ENCODE measurements at places on chromosomes 7 and 10. TPM values are rescaled to one million over a fixed set of nuclear protein-coding genes. Genes with fewer than 3 reads are reported as not detected.

DNA sequence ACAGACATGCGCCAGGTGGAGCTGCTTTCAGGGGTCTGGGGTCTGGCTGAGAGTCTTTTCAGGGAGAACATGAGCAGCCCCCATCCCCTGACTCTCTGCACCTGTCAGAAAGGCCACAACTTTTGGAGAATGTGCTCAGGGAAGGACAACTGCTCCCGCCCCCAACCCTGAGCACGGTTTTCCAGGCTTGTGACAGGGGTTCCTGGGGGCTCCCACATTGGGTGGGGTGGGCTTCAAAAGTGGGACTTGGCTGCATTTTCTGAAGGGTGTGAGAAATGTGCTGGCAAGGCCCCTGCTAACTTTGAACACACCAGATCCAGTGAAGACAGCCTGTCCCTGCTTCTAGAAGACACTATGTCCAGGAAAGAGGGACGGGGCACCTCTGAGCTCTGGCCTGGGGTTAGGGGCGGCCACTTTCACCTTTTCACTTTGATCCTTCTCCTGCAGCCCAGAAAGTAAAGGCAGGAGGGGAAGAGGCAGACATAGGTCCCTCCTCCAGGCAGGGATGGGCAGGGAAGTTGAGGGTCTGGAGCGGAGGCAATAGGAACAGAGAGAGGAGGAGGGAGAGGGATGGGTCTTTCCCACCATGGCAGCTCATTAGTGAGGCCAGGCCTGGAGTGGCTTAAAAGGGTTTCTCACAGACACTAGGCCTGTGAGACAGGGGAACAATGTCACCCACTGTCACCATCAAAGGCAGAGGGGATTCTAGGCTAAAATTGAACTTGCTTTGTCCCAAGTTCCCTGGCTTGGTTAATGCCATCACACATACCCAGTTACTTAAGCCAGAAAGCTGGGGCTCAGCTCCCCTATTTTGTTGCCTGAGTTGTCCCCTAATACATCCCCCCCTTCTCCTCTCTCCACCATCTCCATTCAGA lies 1.5 kb downstream of the KCP start:
- H3K27ac ChIP-seq: no peak overlapping the region
- H3K4me1 ChIP-seq: no peaks in the 10 kb centered on the region
- DNase-seq: no peak
- H3K4me3 ChIP-seq: no peak overlapping the region
- H3K27me3 ChIP-seq: no peaks in the 10 kb centered on the region

DNA sequence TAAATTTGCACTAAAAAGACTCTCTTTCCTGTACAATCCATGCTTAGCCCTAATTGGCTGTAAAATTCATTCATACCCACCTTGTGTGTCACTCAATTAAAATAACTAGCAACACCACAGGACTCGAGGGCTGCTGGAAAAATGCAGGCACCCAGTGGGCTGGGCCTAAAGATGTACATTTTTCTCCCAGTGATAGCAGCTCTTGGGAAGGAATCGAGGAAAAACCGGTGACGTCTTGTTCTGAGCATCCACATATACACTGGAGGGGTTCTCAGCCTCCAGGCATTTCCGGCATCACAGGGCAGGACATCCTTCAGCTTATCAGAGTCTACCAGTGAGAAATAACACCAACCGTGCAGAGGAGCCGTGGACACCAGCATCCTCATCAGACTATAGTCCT lies 85.8 kb upstream of the PITRM1 start:
- H3K27me3 ChIP-seq: no peaks in the 10 kb centered on the region
- H3K4me3 ChIP-seq: no peak overlapping the region
- no peak overlapping the region for H3K27ac ChIP-seq
- no peaks in the 10 kb centered on the region for H3K4me1 ChIP-seq
- no peaks in the 10 kb centered on the region for H3K36me3 ChIP-seq

Gene GRID2IP
- polyA plus RNA-seq: 0.07 TPM

DNA sequence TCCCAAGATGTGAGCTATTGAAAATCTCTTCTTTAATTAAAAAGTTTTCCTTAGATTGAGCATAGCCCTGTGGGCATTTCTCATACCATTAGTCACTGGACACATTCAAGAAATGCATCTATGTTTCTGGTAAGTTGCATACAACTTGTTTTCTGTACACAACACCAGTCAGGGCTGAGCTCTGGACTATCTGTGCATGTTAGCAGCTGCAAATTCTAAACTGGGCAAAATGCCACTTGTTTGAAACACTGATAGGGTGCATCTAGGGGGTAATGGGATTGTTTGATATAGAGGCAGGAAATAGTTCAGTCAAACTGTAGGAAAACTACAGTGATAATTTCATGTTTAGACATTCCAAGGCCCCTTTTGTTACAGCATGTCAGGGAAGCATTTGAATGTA lies 145.6 kb upstream of the NPY start:
- no peaks in the 10 kb centered on the region for H3K4me1 ChIP-seq
- H3K36me3 ChIP-seq: no peaks in the 10 kb centered on the region
- no peaks in the 10 kb centered on the region for H3K27me3 ChIP-seq
- H3K27ac ChIP-seq: no peak overlapping the region

- peaks cover 7% of the 10 kb centered on the region for H3K4me1 ChIP-seq
- no peak overlapping the region for H3K27ac ChIP-seq
- no peak for DNase-seq
- no peaks in the 10 kb centered on the region for H3K36me3 ChIP-seq
- H3K4me3 ChIP-seq: no peak overlapping the region
- no peaks in the 10 kb centered on the region for H3K27me3 ChIP-seq
Observed at GRCh38 chr10:24299578-24300260, 90.8 kb downstream of the KIAA1217 start.

Gene ABCB4
- polyA plus RNA-seq: 0.75 TPM

DNA sequence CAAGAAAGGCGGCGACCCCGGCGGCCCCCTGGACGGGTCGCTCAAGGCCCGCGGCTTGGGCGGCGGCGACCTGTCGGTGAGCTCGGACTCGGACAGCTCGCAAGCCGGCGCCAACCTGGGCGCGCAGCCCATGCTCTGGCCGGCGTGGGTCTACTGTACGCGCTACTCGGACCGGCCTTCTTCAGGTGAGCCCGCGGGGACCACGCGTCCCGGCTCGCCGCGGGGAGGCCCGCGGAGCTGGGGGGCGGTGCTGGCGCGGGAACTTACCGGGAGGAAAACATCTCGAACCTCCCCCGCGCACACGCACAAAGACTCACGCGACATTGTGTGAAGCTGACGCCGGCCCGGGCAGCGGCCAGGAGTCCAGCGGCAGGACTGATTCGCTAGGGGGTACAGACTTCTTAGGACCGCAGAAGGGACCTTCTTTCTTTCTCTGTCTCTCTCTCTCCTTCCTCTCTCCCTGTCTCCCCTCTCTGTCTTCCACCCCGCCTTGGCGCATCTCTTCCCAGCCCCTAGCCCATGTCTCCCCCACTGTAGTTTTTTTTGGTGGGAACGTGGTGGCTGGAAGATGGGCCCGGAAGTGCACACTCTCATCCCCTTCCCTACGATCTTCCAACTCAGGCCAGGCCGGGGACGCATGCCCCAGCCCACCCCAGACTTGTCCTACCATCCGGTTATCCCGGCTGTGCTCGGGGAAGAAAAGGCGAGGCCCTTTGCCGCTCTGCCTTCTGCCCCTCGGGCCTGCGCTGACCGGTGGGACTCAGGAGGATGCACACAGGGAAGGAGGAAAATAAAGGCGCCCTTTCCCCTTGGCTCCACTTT lies 1.2 kb downstream of the EN2 start:
- H3K27ac ChIP-seq: no peak overlapping the region
- DNase-seq: no peak
- H3K4me1 ChIP-seq: peaks cover 4% of the 10 kb centered on the region
- H3K27me3 ChIP-seq: no peaks in the 10 kb centered on the region
- H3K4me3 ChIP-seq: peak overlapping the region; percentile 32

Gene LYZL1
- not detected for polyA plus RNA-seq

DNA sequence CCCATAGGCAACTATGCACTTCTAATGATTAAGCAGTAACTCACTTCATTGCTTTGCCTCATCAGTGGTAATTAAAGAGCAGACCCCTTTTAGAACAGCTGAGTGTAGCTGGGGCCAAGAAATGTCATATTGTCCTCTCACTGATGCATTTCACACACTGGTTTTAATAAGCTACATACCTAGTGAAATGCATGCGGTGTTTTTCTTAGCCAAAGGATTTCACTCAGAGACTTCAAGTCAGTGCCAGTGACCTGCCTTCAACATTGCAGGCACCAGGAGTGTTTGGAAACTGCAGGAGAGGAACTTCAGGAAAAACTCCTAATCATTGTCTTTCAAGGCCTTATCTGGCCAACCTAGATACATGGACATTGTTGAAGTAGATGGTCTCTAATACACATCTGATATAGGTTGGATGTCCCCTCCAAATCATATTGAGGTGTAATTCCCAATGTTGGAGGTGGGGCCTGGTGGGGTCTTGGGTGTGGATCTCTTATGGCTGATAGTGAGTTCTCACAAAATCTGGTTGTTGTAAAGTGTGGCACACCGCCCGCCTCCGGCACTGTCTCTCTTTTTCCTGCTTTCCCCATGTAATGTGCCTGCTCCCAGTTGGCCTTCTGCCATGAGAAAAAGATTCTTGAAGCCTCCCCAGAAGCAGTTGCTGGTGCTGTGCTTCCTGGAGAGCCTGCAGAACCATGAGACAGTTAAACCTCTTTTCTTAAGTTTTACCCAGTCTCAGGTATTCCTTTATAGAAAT lies 252.7 kb upstream of the PLXDC2 start:
- H3K36me3 ChIP-seq: no peaks in the 10 kb centered on the region
- H3K4me1 ChIP-seq: peaks cover 2% of the 10 kb centered on the region
- DNase-seq: no peak
- no peak overlapping the region for H3K4me3 ChIP-seq
- H3K27me3 ChIP-seq: no peaks in the 10 kb centered on the region
- no peak overlapping the region for H3K27ac ChIP-seq

DNA sequence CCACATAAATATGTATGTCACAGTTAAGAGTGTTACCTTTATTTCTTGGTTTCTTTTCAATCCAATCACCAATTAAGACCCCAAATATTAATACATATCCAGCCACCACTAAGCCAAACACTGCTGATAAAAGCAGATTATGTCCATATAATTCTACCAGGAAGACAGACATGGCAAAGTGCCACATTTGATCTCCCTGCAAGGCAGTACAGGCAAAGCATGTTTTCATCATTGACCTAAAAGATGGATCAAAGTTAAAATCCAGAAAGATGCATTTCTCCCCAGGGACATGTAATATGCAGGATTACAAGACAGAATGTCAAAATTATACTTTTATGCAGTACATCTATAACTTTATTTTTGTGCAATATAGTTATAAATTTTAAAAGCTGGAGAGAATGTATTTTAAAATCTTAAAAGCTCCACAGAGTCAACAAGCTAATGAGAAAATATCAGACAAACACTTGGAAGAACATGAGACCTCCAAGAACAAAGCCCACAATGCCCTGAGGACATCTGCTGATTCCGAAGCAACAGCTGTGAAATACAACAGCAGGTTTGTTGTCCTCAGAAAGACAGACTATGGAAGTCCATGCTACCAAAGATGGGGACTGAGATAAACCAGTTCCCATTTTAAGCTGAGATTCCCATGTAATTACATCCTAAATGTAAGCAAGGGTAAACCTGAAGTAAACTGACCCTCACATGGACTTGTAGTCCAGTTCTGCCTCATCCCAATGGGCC lies 54.5 kb upstream of the TOMM7 start:
- no peak overlapping the region for H3K4me3 ChIP-seq
- H3K27ac ChIP-seq: no peak overlapping the region
- no peak for DNase-seq
- no peaks in the 10 kb centered on the region for H3K27me3 ChIP-seq

DNA sequence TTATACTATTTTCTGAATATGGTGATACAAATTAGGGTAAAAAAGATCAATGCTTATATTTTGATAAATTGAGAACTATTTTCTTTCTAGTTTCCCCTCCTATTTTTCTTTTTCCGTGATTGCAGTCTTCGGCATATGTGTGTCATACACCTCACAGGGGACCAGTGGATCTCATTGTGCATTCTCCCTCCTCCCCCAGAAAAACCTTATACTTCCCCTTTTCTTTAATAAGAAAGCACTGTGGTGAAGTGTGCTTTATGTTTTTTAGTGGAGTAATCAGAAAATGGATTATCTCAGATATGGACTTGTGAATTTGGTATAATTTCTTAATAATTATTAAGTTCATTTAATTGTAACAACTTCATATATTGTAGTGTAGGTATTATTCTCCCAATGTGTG lies 72.8 kb downstream of the BICC1 start:
- no peak overlapping the region for H3K27ac ChIP-seq
- H3K27me3 ChIP-seq: no peaks in the 10 kb centered on the region
- H3K36me3 ChIP-seq: no peaks in the 10 kb centered on the region
- H3K4me3 ChIP-seq: no peak overlapping the region
- DNase-seq: no peak

Gene AMPH
- polyA plus RNA-seq: 4.5 TPM

DNA sequence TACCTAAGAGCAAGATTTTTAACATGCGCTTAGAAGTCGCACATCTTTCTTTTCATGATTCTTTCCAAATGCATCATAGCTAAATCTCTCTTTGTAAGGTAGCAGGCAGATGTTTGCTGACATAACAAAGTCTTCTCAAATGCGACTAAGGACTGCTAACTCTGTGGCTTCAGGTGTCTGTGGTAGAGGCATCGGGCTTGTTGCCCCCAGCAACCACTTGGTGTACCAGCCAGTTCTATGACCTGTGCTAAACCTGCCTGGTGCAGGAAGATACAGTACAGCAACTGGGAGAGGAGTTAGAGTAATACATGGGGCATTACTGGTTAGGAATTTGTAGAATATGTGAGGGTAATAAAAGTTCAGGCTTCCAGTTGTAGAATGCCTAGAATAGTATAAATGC lies 654.1 kb downstream of the NRG3 start:
- no peak for DNase-seq
- H3K27me3 ChIP-seq: no peaks in the 10 kb centered on the region
- no peaks in the 10 kb centered on the region for H3K4me1 ChIP-seq

Gene ASB10
- polyA plus RNA-seq: not detected

Gene CRYGN
- 0.24 TPM for polyA plus RNA-seq

DNA sequence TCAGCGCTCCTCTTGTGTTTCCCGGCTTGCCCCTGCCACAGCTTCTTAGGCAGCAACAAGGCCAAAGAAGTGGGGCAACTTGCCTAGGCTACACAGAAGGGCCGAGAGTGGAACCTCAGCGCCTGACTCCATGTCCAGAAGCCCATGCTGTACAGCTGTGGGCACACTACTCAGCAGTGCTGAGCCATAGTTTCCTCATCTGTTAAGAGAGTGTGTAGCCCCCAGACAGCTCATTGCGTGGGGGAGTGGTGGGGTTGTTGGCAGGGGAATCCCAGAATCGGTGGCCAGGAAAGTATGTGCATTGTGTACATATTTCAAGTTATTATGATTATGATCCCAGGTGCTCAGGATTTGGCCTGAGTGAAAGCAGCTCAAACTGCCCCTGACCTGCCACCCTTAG lies 96.2 kb downstream of the CDH23 start:
- H3K27ac ChIP-seq: no peak overlapping the region
- H3K36me3 ChIP-seq: no peaks in the 10 kb centered on the region
- H3K4me3 ChIP-seq: no peak overlapping the region
- H3K4me1 ChIP-seq: peaks cover 3% of the 10 kb centered on the region
